ENCODE measurements at places on chromosomes 6 and 20.
A peak's percentile ranks its signal among the peaks of the same experiment; 100 is the strongest.

DNA sequence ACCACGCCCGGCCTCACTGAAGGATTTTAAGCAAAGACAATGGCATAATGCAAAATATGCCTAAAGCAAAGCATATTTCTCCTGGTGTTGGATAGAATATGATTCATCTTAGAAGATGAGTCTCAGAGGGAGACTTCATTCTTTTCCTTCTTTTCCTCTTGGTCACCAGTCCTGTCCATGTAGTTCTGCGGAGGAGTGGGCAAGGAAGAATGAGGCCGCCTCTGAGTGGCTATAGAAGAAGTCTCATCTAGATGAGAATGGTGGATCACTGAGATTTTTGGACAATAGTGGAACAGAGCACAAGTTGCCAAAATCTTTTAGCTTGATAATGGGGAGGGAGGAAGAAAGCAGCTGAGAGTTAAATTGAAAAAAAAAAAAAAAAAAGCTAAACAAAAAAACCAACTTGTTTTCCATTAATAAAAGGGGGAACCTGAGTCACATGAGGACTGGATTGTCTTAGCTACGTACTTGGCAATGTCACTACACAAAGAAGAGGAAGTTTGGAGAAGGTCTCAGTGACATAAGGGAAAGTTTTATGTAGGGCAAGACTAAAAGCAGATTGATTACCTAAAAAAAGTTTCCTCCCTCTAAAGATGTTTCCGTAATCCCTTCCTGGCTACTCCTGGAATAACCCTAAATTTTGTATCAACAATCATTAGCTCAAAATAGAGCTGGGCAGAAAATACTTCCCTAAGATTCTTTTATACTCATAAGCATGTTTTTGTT, 6.0 kb downstream of the CD83 start:
- DNase-seq: no peak

GRCh38 chr20:16434062-16434664, 139.1 kb downstream of the KIF16B start:
- DNase-seq: peak; percentile 42

DNA sequence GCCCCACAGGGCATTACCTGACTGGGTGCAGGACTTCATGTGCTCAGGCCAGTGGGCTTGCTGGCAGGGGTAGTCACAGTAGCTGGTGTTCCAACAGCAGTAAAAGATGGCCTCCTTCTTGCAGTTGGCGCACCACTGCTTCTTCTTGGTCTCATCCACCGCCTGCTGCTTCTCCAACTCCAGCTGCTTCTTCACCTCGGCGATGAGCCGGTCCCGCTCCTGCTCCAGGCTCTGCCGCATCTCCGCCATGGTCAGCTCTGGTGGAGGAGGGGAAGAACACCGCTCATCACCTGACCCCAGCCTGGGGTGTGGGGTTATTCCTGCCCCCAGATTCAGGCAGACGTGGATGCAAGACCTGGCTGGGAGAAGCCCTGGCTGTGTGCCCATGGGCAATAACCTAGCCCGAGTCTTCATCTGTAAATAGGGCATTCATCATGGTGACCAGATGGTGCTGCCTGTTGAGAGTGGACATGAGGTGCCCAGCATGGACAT, 132.2 kb downstream of the ZMYND8 start:
- no peak for DNase-seq

DNA sequence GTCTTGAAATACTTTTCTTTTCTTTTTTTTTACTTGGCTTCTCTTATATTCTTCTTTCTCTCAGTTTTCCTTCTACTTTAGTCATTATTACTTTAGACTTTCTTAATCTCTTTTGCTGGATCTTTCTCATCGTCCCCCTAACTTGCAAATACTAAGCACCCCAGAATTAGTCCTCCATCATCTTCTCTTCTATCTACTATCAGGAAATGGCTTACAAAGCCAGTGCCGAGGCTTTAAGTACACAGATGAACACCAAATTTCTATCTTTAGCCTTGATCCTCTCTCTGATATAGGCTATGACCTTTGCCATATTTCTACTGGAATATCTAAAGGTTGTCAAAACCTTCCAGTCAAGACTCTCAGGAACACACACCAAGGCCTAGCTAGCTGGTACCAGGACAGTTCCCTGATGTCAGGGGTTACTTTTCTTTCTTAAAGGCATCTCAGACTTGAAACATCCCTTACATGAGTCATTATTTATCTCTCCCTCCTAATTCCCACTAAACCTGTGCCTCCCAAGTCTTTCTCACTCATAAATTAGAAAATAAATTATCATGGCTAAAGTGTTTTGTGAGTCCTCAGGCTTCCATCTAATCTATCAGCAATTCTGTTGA, 278.6 kb upstream of the TCF21 start:
- peak; percentile 54 for DNase-seq

GRCh38 chr20:53738039-53738944, 144.7 kb upstream of the ZNF217 start:
- peak; percentile 80 for DNase-seq

- DNase-seq: no peak
Measured at GRCh38 chr6:147879031-147879580, 370.6 kb downstream of the SAMD5 start.

GRCh38 chr6:169956580-169956979, 205.2 kb downstream of the ERMARD start:
- DNase-seq: no peak

DNA sequence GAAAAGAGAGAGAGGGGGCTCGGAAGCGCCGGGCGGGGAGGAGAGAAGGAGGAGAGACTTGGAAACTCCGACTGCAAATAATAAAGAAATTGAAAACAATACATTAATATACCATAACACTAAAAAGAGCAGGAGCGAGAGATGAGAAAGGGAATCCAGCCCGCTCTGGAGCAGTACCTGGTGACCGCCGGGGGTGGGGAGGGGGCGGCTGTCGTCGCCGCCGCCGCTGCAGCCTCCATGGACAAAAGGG, 338 bp downstream of the E2F3 start:
- DNase-seq: no peak

DNA sequence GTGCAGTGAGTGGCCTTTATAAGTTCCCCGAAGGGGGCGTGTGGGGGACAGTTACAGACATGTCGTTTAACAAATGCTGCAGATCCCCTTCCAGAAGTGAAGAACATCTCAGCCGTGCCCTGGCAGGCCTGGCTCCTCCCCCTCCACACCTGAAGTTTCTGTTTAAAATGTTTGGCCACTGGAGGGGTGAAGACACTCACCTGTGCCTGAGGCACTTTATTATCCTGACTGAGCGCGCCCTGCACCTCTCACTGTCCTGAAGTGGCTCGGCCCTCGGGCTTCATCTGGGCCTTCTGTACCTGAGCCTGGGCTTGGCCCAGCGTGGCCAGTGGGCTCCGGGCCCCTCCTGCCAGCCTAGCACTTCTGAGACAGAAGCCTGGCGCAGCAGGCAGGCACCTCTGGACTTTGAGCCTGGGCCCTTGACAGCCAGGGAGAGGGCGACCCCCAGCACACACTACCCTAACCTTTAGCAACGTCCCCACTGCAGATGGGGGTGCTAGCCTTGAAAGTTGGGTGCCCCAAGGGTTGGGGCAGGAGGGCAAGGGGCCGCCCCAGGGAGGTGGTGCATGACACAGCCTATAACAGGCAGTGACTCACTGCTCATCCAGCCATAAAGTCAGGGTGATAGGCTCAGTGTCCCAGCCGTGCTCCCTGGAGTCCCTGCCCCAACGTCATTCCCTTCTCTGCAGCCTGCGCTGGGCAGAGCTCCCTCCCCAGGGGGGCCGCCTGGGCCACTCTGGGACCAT, 13.6 kb upstream of the GATA5 start:
- no peak for DNase-seq

GRCh38 chr6:77448546-77448945, 14.7 kb downstream of the HTR1B start:
- no peak for DNase-seq

- DNase-seq: no peak
Measured at GRCh38 chr6:48080227-48081009, 30.6 kb downstream of the PTCHD4 start.

- no peak for DNase-seq
Measured at GRCh38 chr6:121711472-121711871, 276.0 kb downstream of the GJA1 start.

- DNase-seq: peak; percentile 8
Measured at GRCh38 chr6:128599036-128599435, 78.6 kb upstream of the PTPRK start.

DNA sequence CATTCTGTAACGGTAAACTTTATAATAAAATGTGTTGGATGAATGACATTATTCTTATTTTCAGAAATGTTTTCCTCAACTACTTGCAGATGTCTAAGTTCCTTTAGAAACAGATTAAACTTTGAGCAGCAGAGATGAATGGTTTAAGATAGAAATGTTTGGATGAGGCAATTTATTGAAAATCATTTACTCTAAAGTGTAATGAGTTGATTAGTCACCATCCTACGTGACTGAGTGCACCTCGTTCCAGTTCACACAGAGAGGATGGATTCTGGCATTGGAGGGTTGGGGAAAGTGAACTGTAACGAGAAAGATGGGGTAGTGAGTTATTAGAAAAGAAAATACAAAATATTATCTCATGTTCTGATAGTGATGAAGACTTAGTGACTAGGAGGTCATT, 28.7 kb downstream of the SMPDL3A start:
- DNase-seq: no peak

GRCh38 chr6:131950767-131951575, at the start of gene CCN2:
Gene CCN2, minus strand, starts transcription at chr6:131951372. Its CDS starts 200 bp downstream, at chr6:131951172.
- peak; percentile 98 for DNase-seq

- DNase-seq: no peak
Measured at GRCh38 chr20:23125159-23125558, 39.0 kb upstream of the CD93 start.

DNA sequence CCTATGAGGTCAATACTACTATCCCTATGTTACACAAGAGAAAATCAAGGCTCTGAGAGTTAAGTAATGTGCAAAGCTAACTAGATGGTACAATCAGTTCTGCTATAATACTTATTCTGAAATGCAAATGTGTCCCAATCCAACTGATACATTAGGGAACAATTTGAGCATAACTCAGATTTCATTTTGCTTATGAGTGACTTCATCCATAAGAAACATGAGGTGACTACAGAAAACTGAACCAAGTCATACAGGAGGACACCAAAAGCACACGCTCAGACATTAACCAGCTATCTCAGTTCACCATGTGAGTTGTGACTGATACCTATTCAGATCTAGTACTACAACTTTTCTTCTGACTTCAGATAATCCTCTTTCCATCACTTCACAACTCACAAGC, 179.9 kb upstream of the RUNX2 start:
- DNase-seq: peak; percentile 9

DNA sequence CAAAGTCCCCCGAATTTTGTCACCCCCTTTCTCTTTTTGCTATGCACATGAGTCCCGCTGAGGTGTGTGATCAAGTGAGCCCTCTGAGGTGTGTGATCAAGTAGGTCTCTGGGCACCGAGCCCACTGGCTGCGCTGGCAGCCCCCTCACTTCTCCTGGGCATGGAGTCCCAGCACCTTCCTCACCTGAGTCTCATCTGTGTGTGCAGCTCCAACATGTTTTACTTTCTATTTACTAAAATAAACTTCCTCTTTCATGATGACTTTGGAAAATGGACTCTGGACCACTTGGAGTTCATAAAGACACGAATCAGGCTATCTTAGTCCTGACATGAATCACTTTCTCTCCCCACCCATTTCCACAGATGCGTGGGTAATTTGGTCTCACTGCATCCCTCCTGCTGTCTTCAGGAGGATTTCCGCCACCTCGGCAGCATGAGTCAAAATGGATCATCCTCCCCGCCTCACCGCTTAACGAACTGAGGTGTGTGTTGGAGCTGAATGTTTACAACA, 39.8 kb downstream of the PRDM1 start:
- no peak for DNase-seq

GRCh38 chr6:317448-318144, 25.3 kb downstream of the DUSP22 start:
- no peak for DNase-seq

- DNase-seq: no peak
Measured at GRCh38 chr6:34393191-34393965, 909 bp upstream of the NUDT3 start.

DNA sequence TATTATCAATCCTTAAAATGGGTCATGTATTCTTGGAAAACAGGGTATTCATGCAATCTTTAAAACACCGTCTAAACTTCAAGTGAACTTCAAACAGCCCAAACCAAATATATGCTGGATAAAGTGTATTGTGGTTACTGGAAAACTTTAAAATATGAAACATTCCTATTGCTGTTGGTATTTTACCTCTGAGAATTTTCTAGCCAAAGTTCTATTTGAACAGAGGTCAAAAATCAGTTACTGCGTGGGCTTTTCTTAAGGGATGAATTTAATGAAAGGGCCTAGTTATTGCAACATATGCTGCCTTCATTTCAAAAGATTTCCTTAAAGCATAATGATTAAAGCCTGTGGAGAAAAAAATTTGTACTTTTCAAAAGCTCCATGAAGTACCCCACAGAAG, 436.0 kb downstream of the PLCB1 start:
- DNase-seq: no peak

- DNase-seq: no peak
Measured at GRCh38 chr20:44580581-44581268, 1.7 kb upstream of the PKIG start.

- no peak for DNase-seq
Measured at GRCh38 chr20:46289432-46289831, 18.9 kb downstream of the CDH22 start.

DNA sequence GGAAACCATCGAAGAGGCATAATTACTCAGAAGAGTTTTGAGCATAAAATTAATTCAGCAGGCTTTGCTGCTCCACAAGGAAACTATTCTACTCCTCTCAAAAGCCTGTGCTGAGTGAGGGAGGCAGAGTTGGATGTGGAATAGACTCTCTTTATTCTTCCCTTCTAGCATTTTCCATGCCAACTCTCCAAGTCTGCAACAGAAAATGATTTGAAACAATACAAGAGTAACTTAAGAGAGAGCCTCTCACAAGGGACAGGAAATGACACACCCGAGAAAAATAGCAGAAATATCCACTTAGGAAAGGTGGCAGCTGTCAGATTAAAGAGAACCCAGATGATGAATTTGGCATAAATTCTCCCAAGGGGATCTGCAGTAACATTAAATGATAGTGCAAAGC, 26.3 kb upstream of the LAMP5 start:
- no peak for DNase-seq

- no peak for DNase-seq
Measured at GRCh38 chr6:67073938-67074337, 1366.9 kb upstream of the EYS start.
